Fibroblast of skin of left quadriceps (primary cell): ENCODE measurements at places on chromosomes 12 and 14.
A peak's percentile ranks its signal among the peaks of the same experiment; 100 is the strongest.

DNA sequence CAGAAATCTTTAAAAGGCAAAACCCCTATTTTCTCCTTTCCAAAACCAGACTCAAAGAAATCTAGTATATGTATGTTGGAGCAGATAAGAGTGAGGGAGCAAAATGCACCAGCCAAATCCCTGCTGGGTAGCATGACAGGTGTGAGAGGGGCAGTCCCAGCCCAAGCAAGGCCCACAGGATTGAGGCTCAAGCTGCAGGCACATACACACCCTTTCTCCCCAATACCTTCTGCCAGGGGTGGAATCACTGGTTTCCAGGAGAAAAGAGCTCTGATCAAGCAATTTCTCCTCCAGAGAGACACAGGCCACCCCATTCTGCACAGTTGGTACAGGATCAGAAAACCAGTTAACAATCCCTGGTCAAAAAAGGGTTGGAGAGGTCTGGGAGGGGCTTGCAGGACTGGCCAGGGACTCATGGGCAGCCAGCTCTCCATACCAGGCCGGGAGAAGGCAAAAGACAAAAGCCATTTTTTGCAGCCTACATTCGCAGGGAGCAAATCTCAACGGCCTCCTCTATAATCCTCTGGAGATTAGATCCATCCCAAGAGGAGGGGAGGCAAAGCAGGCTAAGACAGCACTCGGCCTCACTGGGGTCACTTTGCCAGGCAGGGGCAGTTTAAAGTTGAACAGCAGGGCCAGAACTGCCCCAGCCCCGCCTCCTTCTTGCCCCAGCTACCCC, 2.1 kb downstream of the KMT2D start:
- DNase-seq = no peak

DNA sequence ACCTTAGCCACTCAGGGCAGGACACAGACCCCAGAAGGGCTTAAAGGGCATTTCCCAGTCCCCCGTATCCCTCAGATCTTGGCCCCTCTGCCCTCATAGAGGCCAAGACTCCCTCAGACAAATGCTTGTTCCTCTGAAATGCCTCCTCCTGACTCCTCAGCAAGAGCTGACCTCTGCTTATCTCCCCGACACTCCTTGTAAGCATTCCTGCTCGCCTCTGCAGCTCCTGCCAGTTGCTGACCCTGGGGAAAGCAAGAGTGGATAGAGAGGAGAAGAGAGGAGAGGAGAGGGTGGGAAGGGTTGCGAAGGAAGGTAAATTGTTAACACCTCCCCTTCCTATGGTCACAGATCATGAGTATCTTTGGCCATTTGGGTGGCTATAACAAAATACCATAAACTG, 7.1 kb downstream of the SERPINA5 start:
- DNase-seq = no peak

- DNase-seq = no peak
Observed at GRCh38 chr14:81165188-81165587, 55.6 kb downstream of the GTF2A1 start.

- DNase-seq = no peak
Observed at GRCh38 chr14:24813089-24813815, 179.3 kb upstream of the GZMB start.

DNA sequence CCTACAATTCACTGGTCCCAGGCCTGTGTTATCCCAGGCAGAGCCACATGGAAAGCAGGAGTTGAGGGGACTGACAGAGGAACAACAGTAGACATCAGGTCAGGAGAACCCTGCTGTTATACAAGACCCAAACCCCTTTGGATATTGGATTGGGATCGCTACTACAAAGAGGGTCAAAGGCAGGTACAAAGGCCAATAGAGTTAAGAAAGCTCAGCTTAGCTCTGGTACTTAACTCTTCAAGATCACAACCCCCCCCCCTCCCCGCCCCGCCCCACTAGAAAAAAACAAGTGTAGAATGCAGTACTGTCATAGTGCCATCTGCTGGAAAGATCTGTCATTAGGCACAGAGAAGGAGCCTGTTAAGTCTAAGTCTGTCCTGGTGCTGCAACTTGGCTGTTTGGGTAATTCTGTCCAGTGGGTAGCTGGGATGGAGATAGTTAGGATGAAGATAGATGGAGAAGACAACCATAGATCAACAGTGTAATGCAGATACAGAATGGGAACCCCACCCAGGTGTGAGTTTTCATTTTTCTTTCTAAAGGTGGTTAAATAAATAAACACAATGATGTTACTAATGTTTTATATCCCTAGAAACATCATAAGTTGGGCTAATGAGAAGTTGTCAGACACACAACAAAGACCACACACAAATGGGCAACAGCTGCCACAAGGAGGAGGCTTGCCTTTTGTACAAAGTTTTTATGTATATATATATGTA, 17.2 kb downstream of the REM2 start:
- DNase-seq = peak; percentile 58

- DNase-seq = no peak
Observed at GRCh38 chr14:60094306-60094897, 2.7 kb downstream of the PCNX4 start.

GRCh38 chr12:101186291-101186690, 23.7 kb downstream of the SLC5A8 start:
- DNase-seq = no peak
